ENCODE measurements at places on chromosomes 5 and 9.

- no peak for DNase-seq
Observed at GRCh38 chr5:64161420-64161819, 4.2 kb upstream of the RNF180 start.

DNA sequence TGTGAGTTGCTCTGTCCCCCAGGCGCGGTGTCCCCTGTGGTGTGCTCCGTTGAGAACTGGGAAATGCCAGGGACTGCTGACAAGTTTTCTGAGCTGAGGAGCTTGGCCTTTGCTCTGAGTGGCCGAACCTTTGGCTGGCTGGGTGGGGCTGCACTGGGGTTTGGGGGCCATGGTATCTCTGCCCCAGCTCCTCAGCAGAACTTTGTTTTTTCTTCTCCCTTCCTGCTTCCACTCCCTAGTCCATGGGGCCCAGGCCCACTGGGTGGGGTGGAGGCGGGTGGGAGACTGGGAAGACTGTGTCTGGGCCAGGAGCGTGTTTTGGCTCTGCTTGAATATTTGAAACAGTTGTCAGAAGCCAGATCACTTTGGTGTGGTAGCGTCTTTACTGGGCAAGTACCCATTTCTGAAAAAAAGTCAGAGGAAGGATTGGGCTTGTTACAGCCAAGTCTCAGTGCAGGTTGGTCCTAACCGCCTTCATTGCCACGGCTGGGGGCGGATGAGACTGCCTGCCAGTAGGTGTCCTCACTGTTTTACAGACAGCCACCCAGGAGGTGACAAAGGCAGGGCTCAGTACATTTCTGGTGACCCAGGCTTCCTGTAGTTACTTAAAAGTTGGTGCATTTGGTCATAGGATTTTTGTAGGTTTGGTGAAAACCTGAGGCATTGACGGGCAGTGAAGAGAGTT lies 92.7 kb downstream of the DAB2IP start:
- peak; percentile 58 for DNase-seq

- no peak for DNase-seq
Observed at GRCh38 chr5:160959804-160960203, 107.8 kb upstream of the ATP10B start.

DNA sequence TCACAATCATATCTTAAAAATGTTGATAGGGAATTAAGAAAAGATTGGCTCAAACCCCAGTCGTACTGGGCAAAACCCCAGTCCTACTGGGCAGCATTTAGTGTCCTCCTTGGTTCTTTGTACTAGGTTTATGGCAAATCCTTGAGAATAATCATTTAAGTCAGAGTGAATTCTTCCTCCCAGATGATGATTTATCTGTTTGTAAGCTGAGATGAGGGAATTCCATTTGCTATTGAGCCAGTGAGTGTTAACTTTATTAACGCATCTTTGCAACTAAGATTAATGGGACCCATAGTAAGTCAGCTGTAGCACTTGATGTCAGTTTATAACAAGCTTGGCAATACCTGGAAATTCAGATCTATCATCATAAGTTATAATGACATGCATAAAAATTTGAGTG lies 821.8 kb upstream of the DMAC1 start:
- no peak for DNase-seq

DNA sequence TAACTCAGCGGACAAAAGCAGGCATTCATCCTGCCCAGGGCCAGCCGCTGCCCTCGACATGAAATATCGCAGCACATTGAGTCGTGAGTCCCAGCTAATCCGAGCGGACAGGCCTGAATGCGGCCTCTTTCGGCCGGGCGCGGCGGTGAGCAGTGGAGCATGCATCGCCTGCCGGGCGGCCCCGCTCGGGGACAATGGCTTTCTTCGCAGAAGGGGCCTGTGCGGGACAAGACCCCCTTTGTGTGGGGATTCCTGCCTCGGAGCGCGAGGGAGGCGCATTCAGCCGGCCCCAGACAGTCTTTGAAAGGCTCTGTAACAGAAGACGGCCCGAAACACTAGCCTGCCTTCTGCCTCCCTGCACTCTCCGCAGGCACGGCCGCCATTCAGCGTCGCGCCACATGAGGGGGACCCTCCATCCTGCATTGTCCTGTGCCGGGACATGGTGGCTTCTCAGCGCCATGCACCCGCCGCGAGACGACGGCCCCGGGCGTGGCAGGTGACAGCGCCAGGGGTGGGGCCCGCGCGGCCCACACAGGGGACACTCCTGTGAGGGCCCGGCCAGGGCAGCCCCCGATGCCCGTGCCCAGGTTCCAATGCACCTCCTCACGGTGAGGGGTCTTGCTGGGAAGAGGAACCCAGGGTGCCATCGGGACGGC lies 52.0 kb downstream of the EXD3 start:
- no peak for DNase-seq

DNA sequence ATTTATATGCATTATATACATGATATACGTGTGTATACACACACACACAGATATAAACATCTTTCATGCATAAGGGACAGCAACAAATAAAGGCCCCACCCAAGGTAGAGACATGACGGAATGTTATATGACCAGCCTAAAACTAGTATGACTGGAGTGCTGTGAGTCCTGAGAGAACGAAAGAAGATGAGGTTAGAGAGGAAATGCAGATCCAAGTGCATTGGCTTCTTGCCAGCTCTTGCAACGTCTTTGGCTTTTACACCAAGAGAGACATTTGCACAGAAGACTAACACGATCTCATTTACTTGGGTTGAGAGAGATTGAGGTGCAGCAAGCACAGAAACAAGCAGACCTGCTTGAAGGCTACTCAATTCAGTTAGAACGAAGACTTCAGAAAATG lies 23.0 kb downstream of the CDH10 start:
- DNase-seq: peak; percentile 14

DNA sequence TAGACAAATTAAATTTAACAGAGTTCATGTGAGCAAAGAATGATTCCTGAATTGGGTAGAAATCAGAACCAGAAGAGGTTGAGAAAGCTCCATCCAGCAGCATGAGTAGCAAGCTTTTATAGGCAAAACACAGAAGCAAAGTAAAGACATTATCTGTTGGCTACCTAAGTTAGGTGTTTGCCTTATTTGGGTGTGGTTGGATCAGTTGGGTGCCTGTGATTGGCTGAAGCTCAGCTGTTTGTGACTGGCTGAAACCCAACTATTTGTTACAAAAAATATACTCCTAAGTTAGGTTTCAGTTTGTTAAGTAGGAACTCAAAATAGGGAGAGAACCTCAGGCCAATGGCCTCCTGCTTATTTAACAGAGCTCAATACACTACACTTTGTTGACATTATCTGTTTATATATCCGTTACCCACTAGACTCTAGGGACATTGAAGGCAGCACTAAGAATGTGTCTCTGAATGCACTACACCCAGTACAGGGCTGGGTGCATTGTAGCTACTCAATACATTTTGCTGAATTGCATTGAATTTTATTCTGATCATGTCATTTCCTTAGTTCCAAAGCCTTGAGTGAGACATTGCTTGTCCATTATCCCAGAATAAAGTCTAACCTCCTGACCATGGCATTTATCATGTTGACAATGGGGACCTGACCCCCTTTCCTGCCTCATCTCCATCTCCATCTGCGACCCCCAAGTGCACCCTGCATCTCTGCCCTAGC lies 98.7 kb downstream of the CCDC192 start:
- no peak for DNase-seq

- peak; percentile 7 for DNase-seq
Observed at GRCh38 chr5:146706321-146706972, 172.1 kb downstream of the PPP2R2B start.

- DNase-seq: no peak
Observed at GRCh38 chr5:19534751-19535150, 453.2 kb downstream of the CDH18 start.

- no peak for DNase-seq
Observed at GRCh38 chr5:72012906-72013305, 94.4 kb upstream of the MAP1B start.

- no peak for DNase-seq
Observed at GRCh38 chr9:98107926-98108325, 11.1 kb downstream of the TRIM14 start.

DNA sequence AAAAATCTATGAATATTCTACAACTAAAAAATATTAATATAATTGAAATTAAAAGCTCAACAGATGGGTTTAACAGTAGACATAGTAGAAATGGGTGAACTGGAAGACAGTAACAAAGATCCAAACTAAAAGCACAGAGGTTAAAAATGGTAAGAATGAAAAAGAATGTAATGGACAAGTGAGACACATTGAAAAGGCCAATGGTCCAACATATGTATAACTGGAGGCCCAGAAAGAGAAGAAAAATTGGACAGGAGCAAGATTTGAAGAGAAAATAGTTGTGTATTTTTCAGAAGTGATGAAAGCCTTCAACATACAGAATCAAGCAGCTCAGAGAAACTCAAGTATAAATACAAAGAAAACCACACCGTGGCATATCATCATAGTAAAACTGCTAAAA lies 58.6 kb downstream of the PCDHGC5 start:
- no peak for DNase-seq

GRCh38 chr9:37200433-37201005 lies 80.1 kb downstream of the ZCCHC7 start:
- peak; percentile 11 for DNase-seq
